ENCODE measurements at places on chromosomes 16 and 17.

DNA sequence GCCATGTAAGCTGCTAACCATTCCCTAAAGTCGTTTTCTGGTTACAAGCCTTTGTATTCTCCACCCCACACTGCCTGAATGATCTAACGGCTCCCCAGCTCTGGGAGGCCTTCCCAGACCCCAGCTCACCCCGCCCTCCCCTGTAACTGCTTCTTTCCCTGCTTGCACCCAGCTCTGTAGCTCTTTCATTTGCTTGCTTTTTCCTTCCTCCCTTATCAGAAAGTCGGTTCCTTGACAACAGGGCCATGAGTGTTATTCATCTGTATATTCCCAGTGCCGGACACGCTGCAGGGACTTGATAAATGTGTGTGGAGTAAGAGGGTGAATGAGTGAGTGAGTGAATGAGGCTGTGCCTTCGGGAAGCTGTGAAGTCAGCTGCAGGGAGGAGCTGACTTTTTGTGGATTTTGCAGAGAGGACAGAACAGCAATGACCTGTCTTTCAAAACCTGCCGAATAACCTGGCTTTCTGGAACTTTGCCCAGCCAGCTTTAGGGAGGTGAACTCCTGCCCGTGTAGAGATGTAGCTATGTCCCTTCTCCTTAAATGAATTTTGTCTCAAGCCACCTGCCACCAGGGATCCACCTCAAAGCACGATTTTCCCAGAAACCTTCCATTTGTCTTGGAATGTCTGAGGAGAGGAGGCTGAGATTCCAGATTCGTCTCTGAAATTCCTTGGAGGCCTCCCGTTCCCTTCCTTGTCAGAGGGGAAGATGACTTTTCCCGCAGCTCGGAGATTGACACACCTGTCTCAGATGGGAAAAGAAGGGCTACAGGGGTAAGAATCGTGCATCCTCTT lies 20.0 kb upstream of the CACNG4 start:
- DNase-seq: no peak

DNA sequence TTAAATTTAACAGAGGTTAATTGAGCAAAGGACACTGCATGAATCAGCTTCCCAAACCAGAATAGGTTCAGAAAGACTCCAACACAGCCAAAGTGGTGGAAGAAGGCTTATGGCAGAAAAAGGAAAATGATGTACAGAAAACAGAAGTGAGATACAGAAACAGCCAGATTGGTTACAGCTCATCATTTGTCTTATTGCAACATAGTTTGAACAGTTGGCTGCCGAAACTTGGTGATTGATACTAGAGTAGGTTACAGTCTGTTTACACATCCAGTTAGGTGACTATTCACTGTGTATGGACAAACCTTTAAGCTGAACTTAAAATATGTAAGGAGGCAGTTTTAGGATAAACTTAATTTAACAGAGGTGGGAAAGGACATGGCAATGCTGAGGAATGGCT lies 18.3 kb downstream of the TMEM100 start:
- no peak for DNase-seq

DNA sequence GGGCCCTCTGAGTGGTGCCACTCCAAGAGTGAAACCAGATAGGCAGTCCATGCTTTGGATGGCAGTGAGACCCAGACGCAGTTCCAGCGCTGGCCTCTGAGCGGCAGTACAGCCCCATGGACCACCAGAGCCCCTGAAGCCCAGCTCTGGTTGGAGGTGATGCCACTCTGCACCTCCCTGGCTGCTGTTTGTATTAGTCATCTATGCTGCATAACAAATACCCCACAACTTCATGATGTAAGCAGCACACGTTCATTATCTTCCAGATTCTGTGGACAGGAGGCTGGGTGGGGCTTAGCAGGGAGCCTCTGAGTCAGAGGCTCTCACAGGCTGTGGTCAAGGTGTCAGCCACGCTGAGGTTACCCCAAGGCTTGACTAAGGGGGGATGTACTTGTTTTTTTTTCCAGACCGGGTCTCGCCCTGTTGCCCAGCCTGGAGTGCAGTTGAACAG lies 5.1 kb upstream of the NME4 start:
- DNase-seq: peak; percentile 77

DNA sequence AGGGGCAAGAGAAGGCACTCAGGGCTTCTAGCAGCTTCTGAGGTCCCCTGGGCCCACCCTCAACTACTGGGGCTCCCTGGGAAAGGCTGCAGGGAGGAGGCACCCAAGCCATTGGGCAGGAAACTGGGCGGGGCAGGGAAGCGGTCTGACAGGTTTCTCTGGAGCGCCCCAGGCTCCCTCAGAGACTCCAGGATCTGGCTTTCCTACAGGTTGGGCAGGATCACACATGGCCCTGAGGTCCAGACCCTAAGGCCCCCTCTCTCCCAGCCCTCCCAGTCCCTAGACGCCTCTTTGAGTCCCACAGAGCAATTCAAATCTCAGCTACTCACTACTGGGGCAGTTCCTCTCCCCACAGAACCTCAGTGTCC lies 14.3 kb downstream of the JUP start:
- DNase-seq: peak; percentile 80

DNA sequence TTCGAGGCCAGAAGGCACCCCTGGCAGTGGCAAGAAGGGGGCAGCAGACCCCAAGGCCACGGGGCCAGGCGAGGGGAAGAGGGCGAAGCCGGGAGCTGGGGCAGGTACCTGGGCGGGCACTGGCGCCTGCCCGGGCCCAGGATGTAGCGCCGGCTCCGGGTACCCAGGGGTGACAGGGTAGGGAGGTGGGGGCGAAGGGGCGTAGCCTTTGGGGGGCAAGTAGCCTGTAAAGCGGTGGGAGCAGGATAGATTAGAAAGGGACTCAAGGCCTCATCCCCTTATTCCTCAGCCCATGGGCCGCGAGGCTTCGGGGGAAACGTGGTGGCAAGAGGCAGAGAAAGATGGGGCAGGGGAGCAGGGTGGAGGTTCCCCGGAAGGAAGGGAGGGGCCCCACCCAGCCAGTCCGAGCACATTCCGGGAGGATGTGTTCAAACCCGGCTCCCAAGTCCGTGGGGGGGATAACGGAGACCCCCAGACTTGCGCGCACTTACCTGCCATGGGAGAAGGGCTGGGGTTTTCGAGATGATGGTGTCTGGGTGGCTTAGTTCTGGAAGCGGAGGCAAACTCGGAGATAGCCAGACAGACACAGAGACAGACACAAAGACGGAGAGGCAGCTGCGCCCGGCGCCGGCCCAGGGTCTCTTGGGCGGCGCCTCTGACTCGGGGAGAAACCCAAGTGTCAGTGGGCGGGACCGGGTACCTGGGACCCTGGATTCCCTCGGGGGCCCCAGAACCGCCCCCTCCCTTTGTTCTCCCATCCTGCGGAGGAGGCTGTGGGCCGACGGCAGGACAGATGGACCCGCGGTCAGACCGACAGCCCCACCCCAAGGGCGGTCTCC lies 493 bp downstream of the PLSCR3 start:
- peak; percentile 81 for DNase-seq
